ENCODE measurements at places on chromosomes 5 and 9.

- no peak for DNase-seq
These were observed 183.2 kb upstream of the MAP3K1 start for GRCh38 chr5:56632199-56632598.

GRCh38 chr9:2872250-2872930 is 28.5 kb upstream of the PUM3 start:
- DNase-seq, result peak; percentile 44

- no peak for DNase-seq
These were observed 63.2 kb downstream of the PRR16 start for GRCh38 chr5:120527251-120527650.

GRCh38 chr9:106954974-106955850 is 92.2 kb downstream of the ZNF462 start:
- no peak for DNase-seq

DNA sequence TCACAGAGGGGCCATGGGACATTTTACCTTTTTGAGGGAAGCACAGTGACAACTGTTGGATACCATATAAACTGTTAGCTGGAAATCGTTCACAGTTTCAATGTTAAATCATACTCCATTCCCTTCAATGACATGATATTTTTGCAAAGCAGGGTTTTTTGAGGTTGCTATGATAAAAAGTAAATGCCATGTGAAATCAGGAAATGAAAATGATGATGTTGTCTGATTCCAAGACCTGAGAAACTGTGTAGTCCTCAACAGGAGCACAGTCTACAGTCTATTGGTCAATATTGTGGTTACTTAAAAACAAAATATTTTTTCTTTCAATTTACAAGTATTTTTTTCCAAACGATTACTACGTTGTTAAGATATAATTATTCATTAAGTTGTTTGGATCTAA is 24.0 kb upstream of the ADAM19 start:
- DNase-seq, result no peak

GRCh38 chr5:15946026-15946425 is 233.6 kb downstream of the MARCHF11 start:
- peak; percentile 38 for DNase-seq

DNA sequence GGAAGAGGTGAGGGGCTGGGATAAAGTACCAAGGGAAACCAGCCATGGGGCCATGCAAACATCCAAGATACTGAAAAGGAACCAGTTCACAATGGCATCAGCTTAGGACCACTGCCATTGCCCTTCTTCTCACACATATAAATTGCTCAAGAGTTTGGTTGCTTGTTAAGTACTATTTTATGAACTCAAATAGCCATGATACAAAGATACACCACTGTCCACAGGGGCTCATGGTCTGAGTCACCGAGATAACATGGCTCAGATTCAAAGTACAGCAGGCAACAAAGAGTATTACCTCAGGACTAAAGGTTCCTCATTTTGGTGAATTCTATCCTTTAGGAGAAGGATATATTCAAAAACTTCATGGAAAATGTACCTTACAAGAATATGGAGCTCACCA is 55.6 kb downstream of the FANCC start:
- DNase-seq, result peak; percentile 4

- peak; percentile 33 for DNase-seq
These were observed 23.3 kb upstream of the CPLANE1 start for GRCh38 chr5:37272511-37272910.

DNA sequence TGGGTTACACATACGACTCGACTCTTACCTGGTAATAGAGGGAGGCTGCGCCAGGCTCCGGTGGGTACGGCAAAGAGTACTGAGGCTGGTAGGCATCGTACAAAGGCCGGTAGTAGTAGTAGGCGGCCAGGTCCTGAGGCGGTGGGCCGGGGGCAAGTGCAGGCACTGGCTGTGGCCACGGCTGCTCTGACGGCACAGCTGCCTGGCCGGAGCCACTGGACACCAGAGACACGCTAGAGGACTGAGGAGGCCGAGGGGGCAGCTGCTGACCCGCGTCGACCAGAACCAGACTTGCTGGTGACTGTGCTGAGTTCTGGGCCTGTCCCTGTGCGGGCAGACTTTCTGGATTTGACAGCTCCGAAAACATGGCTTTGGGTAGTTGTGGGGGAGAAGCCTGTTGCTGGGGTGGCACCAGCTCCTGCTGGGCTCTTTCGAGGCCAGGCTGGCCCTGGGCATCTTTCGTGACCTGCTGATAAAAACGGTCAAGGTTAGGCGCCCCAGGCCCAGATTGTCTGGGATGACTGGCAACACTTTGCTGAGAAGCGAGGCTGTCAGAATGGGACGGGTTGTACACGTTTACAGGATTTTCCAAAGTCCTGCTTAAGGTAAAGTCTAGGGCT is 8.7 kb downstream of the SEC16A start:
- no peak for DNase-seq

DNA sequence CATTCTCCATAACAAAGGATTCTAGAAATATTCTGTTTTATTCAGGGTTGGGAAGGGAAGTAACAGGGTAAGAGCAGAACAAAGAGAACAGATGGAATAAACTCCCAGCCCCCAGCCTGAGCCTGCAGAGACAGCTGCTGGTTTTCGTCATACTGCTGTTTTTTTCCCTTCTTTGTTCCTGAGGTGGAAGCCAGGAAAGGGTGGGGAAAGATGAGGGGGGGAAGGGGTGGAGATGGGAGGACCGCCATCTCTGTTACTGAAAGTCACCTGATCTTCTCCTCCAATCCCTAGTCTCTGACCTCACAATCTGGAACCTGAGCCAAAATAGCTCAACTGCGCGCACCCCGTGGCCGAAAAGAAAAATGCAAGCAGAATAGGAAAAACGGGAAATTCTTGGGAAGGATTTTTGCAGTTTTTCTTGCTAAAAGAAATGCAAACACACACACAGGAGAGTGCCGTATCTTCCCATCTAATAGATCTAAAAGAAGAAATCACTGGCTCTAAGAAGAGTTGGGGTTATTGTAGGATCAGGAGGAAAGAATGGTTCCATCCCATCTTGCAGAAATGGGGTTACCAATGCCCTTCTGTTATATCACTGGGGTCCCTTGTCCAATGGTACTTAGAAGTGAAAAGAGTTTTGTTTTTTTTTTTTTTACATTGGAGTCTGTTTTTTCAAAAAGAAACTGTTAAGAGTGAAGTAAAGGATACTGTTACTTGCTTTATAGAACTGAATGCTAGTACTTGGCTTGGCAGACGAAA is 57.9 kb downstream of the DIAPH1 start:
- peak; percentile 98 for DNase-seq

- no peak for DNase-seq
These were observed 100.2 kb downstream of the PIP5K1B start for GRCh38 chr9:68804911-68805889.

DNA sequence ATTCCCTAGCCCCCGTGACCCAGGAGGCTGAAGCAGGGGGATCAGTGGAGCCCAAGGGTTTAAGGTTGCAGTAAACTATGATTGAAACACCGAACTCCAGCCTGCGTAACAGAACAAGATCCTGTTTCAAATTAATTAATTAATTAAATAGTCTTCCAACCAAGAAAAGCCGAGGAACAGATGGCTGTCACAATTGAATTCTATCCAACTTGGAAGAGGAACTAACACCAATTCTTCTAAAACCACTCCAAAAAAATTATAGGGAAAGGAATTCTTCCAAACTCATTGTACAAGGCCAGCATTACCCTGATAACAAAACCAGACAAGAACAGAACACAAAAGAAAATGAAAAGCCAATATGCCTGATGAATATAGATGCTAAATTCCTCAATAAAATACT is 43.4 kb upstream of the RGS7BP start:
- no peak for DNase-seq

- DNase-seq, result peak; percentile 64
These were observed 549.7 kb downstream of the CSNK1G3 start for GRCh38 chr5:124061663-124062062.

GRCh38 chr5:55039843-55040242 is 15.8 kb downstream of the GZMK start:
- DNase-seq, result no peak

GRCh38 chr9:95266649-95267048 is 50.9 kb downstream of the FANCC start:
- no peak for DNase-seq

DNA sequence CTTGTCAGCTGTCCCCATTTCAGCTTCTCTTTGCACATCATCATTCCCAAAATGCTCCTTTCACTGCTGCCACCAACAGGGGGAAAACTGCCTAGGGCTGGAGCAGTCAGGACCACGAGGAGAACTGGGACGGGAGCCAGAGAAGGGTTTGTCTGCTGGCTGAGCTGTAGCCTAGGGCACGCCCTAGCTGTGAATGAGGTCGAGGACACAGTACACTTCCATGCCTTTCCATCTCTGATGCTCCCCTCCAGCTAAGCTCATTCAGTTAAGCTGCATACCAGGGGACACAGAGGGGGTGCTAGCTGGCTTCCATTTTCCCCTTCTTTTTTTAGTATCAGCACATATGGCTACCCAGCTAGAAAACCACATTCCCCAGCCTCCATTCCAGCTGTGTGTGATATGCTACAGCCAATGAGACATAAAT is 64.7 kb downstream of the STK10 start:
- peak; percentile 93 for DNase-seq

DNA sequence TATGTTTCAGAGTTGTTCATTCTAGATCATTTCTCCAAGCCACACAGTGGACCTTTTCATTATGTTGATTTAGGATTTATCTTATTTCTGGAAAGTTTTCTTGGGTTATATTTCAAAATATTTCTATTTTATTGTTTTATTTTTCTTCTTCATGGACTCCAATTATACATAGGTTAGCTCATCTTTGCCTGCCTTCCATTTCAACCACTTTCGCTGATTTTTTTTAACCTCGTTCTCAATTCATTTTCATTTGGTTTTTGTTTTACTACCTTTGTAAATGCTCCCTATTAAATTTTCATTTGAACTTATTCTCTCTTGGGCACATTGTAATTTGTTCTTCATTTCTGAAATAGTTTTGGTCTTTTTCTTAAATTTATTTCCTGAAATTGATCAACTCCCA is 169.0 kb upstream of the PITX1 start:
- no peak for DNase-seq

- peak; percentile 91 for DNase-seq
These were observed 110.0 kb upstream of the RPS23 start for GRCh38 chr5:82388181-82388580.

DNA sequence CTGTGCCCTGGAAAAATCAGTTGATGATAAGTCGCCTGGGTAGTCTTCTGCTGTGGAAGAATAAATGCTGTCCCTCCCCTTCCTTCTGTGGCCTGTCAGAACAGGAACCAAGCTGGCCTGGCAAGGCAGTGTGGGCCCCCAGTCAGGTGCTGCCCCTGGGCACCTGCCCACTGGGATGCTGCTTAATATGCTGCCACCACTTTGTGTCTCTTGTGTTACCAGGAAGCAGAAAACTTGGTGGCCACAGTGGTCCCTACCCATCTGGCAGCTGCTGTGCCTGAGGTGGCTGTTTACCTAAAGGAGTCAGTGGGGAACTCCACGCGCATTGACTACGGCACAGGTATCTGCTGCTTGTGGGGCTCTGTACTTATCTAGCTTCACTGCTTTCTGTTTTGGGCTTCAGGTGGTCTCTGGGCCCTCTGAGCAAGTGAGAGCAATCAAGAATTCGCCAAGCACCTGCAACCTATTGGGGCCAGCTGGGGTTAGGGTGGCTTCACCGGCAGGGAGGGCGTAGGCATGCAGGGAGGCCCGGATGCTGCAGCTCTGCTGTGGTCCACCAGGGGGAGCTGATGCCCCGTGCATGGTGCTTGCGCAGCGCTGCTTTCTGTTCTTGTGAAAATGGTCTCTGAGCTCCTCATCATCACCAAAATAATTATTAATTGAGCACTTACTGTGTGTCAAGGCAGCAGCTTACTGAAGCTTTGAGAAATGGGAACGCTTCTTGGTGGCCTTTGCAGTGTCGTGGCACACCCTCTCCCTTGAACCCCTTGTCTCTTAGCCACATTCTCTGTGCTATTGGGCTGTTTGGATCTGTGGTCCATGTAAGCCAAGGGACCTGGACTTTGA is 20.3 kb downstream of the PTPA start:
- peak; percentile 65 for DNase-seq

DNA sequence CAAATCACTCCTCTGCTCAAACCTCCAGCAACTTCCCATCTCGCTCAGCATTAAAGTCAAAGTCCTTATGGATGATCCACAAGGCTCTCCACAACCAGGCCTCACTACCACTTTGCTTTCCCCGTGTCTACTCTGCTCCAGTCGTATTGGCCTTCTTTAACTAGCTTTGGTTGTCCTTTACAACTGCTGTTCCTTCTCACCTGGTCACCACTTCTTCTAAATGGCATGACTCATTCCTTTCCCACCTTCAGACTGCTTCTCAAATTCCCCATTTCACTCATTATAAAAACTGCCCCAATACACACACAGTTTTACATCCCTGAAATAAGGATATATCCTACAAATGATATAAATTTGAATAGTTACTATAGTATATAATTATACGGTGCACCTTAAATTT is 30.4 kb downstream of the CERT1 start:
- DNase-seq, result no peak

DNA sequence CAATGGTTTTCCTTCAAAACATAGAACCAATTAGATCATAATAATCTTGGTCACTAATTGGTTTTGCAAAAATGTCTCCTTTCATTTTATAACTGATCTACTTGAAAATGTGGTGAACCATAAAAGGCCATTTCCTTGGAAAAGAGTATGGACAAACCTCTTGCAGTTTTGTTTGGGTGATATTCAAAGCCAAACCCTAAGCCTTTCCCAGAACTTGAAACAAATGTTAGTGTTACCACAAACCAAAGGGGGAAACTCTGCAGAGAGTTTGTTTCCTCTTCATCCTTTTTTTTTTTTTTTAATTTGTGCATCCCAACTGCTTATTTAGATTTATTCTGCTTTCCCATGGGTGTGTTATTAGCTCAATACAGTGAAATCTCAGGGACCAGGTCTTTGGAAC is 204.4 kb upstream of the ADAMTSL1 start:
- no peak for DNase-seq

GRCh38 chr9:114908805-114909448 is 21.5 kb downstream of the TNFSF8 start:
- DNase-seq, result no peak

GRCh38 chr5:13591621-13592020 is 352.9 kb downstream of the DNAH5 start:
- peak; percentile 75 for DNase-seq

DNA sequence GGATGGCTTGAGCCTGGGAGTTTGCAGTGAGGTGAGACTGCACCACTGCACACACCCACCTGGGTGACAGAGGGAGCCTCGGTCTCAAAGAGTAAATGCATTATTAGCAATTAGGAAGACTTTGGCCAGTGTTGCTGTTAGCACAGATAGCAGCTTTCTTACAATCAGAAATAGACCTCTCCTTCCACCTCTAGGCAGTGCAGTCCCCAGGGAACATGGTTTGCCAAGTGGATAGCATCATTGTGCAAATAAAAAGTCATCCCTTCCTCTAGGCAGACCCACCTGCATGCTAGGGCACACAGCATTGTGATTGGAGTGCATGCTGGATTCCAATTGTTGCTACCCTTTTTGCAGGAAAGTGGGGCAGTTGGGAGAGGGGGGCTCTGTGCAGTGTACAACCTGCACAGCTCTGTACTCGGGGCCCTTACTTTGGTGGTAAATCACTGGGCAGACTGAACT is 77.9 kb upstream of the KLF9 start:
- no peak for DNase-seq

DNA sequence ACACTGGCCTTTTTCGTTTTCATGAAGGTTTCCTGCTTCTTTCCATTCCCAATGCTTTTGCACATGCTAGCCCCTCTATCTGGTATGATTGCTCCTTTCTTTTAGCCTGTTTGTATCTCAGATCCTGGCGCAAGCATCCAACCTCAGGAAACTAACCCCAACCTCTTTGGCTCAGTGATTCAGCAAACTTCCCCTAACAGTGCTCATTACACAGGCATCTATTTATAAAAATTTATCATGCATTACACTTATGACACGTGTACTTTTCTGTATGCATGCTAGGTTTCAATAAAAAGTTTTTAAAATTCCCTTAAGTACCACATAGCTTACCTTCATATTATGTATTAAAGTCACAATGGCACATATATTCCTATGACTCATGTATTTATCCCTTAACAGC is 218.9 kb downstream of the EPB41L4A start:
- DNase-seq, result no peak

Measured in fibroblast of skin of scalp (primary cell).